ENCODE measurements at places on chromosomes 5 and 9. TPM values are rescaled to one million over a fixed set of nuclear protein-coding genes. Genes with fewer than 3 reads are reported as not detected.
A peak's percentile ranks its signal among the peaks of the same experiment; 100 is the strongest.

Gene NR4A3
- total RNA-seq: 4.1 TPM

Gene PITX1
- not detected for total RNA-seq

Gene SLC1A1
- total RNA-seq: 1.1 TPM

DNA sequence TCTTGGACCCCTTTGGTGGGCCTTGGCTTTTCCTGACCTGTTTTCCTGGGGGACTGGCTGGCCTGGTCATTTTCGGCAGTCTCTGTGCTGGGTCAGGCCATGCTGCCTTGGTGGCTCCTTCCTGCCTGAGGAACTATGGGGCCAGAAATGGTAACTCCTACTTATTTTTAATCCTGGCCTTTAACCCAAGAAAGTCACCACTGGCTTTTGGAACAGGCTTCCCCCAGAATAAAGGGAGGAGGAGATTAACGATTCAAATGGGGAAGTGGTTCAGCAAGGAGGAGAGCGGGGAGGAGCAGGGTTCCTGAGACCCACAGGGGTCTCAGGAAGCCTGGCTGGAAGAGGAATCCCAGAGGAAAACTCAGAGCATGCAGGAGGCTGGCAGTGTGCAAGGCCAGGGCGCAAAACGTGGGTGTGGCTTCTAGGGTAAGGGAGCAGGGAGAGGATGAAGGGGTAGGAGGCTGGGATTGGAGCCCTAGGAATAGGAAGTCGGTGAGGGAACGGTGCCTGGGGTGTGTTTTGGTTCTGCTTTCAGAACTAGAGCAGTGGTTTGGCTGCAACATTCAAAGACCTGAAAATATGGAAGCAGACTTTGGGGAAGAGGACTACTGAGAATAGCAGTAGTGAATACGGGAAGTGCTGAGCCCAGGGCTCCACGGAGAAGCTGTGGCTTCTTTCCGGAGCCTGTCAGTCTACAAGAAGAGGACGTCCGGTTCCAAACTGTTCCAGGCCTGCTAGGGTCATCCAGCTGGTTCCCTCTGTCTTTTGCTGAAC, 271.1 kb upstream of the KLF4 start:
- DNase-seq: peak; percentile 78

DNA sequence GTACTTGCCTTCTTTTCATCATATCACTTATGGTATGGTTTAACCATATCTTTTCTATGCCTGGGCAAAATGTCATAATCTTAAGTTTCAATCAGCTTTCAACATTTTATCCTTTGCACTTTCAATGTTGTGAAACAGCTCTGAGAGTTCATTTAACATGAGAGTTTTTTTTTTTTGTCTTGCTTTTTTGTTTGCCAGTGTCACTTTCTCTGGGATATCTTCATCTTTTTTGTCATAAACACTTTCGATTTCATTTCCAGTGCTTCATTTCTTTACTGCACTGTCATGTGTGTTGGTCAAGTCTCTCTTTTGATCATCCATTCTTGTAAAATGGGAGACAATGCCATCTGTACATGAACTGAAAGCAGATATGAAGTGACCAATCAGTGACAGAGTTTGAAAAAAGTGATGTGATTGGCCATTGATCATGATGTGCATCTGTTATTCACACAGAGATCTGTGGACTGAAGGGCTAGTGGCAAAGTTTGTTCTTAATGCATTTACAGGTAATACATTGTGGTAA, 7.5 kb upstream of the POU5F2 start:
- DNase-seq: no peak

- peak; percentile 74 for DNase-seq
Observed at GRCh38 chr9:133731876-133732638, 6.1 kb downstream of the SARDH start.

Gene SLC6A18
- total RNA-seq: not detected

Gene PLAC8L1
- total RNA-seq: not detected

DNA sequence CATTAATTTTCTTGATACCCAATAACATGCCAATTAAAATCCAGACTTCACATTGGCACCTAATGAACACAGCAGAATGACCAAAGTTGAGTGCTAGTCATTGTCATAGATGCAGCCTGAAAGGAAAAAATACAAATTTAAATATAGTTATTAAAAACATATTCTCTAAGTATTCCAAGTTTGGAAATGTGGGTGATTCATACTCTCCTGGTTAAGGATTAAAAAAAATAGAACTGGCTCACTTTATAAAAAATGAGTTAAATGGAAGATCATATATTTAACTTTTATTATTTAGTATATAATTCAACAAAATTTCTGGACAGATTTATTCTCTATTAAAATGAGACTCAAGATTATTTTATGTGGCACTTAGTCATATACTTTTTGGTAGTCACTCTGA, 33.2 kb upstream of the RICTOR start:
- DNase-seq: no peak

Gene ACOT12
- not detected for total RNA-seq

Gene EPB41L4A
- total RNA-seq: 43.7 TPM

- DNase-seq: no peak
Observed at GRCh38 chr5:52838326-52839015, 50.8 kb downstream of the ITGA1 start.

DNA sequence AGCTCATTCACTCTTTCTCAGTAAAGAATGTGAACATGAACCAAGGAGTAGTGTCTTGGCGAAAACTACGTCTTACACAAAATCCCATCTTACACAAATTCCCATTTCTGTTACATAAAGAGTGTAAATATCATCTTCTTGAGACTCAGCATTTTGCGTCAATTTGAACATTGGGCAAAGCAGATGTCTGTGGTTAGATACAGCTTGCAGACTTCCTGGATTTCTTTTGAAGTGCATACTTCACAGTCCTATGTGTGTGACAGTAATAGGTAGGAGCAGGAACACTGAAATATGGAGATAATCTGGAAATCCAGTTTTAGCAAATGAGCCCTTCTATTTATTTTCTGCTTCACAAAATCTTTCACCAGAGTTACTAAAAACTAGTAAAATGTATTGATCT, 58.8 kb downstream of the C6 start:
- DNase-seq: no peak

Gene SEMA6A
- total RNA-seq: 9.4 TPM

- no peak for DNase-seq
Observed at GRCh38 chr9:134770972-134771971, 109.3 kb upstream of the FCN2 start.

DNA sequence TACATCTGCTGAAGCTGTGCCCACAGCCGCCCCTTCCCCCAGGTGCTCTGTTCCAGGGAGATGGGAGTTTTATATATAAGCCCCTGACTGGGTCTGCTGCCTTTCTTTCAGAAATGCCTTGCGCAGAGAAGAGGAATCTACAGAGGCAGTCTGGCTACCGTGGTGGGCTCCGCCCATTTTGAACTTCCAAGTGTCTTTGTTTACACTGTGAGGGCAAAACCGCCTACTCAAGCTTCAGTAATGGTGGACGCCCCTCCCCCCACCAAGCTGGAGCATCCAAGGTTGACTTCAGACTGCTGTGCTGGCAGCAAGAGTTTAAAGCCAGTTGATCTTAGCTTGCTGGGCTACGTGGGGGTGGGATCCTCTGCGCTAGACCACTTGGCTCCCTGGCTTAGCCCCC, 41.3 kb downstream of the RANBP17 start:
- no peak for DNase-seq

- no peak for DNase-seq
Observed at GRCh38 chr9:98784831-98785806, 11.2 kb downstream of the ANKS6 start.

Gene TMEM215
- total RNA-seq: not detected

Gene F2RL1
- 1.3 TPM for total RNA-seq
